ENCODE measurements at places on chromosomes 1 and 21. TPM values are rescaled to one million over a fixed set of nuclear protein-coding genes. Genes with fewer than 3 reads are reported as not detected.
A peak's percentile ranks its signal among the peaks of the same experiment; 100 is the strongest.

DNA sequence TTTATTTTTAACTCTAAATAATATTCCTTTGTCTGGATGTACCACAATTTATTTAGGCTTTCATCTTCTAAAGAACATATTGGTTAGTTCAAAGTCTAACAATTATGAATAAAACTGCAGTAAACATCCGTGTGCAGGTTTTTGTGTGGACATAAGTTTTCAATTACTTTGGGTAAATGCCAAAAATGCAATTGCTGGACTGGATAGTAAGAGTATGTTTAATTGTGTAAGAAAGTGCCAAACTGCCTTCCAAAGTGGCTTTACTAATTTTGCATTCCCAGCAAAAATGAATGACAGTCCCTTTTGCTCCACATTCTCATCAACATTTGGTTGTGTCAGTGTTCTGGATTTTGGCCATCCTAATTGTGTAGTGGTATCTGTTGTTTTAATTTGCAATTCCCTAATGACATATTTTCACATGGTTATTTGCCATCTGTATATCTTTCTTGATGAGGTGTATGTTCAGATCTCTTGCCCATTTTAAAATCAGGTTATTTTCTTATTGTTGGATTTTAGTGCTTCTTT, 113.8 kb downstream of the DPYD start:
- DNase-seq = no peak

Gene GBP7
- polyA plus RNA-seq = not detected

DNA sequence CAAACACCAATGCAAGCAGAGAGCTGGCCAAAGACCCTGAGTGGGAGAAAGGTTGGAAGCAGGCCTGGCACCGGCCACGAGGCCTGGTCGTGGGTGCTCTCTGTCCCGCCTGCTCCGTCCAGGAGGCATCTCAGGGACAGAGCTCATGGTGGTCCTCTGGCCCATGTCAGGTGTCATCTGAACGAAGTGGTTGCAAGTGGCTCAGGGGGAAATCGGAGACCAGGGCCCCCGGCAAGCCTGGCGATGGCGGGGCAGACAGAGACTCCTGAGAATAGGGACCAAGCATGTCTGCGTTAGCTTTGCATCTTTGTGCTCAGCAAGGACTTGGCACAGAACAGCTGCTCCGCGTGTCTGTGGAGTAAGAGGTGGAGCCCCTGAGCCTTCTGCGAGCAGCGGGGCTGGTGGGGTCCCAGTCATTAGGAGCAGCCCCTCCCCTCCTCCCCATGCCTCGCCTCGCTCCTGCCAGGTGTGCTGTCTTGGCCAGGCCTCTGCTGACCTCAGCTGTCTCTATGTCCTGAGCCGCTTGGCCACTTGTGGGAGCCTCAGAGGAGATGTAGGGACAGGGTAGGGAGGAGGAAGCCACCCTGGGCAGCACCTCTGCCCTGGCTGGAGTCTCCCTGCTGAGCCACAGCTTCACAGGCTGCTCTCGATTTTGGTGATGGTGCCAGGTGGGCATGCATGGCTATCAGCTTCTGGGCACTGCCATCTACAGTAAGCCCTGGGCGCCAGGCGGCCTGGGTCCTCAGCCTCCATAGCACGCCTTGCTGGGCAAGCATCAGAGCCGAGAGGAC, 362.9 kb upstream of the VAMP3 start:
- DNase-seq = no peak

Gene KCNA3
- 5.6 TPM for polyA plus RNA-seq

- DNase-seq = no peak
These were observed 13.3 kb downstream of the PTP4A2 start for GRCh38 chr1:31924839-31925238.

DNA sequence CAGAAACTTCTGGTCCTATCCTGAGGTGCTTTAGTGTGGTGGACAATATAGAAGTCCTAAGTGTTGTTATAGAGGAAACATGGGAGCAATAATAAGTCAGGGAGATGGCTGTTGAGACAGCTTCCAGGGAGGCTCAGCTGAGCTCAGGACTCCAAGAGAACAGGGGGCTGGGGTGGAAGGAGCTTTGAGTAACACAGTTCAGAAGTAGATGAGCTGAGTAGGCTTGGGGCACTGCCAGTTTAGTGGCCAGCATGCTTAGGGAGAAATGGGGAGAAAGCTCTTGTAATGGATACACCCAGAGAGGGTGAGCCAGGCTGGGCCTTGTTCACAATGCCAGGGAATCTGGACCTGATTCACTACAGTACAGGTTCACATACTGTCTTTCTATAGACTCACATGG, 201.6 kb downstream of the DAB1 start:
- DNase-seq = no peak

GRCh38 chr1:176893625-176894352, 270.7 kb downstream of the ASTN1 start:
- no peak for DNase-seq

GRCh38 chr1:14217384-14217783, 381.1 kb upstream of the KAZN start:
- no peak for DNase-seq

Gene FCER1A
- polyA plus RNA-seq = 2.1 TPM

Gene ST7L
- 10.0 TPM for polyA plus RNA-seq

- peak; percentile 68 for DNase-seq
These were observed 31.3 kb upstream of the JUN start for GRCh38 chr1:58815069-58815685.

- DNase-seq = no peak
These were observed 485.5 kb downstream of the DISC1 start for GRCh38 chr1:232112076-232112475.

Gene CD101
- 54.7 TPM for polyA plus RNA-seq

GRCh38 chr1:32893198-32894018, 7.1 kb downstream of the HPCA start:
- DNase-seq = no peak

Data from CD14-positive monocyte (primary cell).